Neural crest cell (in vitro differentiated cells): ENCODE measurements at places on chromosomes 3 and 15. TPM values are rescaled to one million over a fixed set of nuclear protein-coding genes. Genes with fewer than 3 reads are reported as not detected.

GRCh38 chr15:66619152-66619903 is 53.5 kb upstream of the LCTL start:
- DNase-seq: peak; percentile 78

- peak; percentile 3 for DNase-seq
Observed at GRCh38 chr3:168865022-168865551, 769.4 kb upstream of the GOLIM4 start.

GRCh38 chr15:59703979-59704796 is 15.1 kb upstream of the BNIP2 start:
- no peak for DNase-seq

- DNase-seq: no peak
Observed at GRCh38 chr15:23074684-23075083, 35.3 kb upstream of the TUBGCP5 start.

GRCh38 chr15:48432688-48433087 is 101.5 kb downstream of the DUT start:
- DNase-seq: no peak

- DNase-seq: no peak
Observed at GRCh38 chr15:58639992-58640391, 109.5 kb downstream of the ADAM10 start.

GRCh38 chr3:123276346-123277006 is 74.7 kb downstream of the SEC22A start:
- no peak for DNase-seq

- no peak for DNase-seq
Observed at GRCh38 chr15:26372706-26373105, 400.2 kb downstream of the GABRB3 start.

DNA sequence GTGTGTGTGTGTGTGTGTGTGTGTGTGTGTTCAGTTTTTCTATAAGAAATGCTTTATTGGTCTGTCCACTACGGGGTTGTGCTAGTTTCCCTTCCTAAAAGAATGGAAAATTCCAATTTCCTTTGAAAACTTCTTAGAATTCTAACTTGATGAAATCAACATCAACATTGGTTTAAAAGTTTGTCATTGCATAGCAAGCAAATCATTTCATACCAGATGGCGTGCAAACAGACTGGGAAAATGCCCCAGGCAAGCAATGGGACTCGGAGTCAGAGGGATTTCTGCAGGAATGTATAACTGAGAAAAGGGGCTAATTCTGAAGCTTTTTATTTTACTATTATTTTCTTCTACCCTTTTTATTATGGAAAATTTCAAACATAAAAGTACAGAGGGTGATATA is 13.1 kb upstream of the DYNC1LI1 start:
- DNase-seq: no peak

- DNase-seq: no peak
Observed at GRCh38 chr3:128807186-128807830, 72.1 kb upstream of the ACAD9 start.

- DNase-seq: no peak
Observed at GRCh38 chr3:195312714-195313113, 41.8 kb upstream of the XXYLT1 start.

DNA sequence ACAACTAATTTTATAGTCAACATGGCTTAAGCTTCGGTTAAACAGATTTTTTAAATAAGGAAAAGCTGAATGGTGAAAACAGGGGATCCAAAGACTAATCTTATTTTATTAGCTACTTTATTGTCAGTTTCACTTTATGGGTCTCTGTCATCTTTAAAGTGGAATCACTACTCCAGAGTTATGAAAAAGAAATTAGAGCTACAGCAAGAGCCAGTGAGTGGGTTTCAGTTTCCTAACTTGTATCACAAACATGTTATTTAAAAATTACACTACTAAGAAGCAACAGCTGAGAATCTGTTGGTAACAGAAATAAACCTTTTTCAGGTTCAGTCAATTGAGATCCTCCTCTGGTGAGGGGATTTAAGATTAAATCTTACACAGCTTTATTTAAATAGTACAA is 10.0 kb downstream of the PHC3 start:
- DNase-seq: no peak

DNA sequence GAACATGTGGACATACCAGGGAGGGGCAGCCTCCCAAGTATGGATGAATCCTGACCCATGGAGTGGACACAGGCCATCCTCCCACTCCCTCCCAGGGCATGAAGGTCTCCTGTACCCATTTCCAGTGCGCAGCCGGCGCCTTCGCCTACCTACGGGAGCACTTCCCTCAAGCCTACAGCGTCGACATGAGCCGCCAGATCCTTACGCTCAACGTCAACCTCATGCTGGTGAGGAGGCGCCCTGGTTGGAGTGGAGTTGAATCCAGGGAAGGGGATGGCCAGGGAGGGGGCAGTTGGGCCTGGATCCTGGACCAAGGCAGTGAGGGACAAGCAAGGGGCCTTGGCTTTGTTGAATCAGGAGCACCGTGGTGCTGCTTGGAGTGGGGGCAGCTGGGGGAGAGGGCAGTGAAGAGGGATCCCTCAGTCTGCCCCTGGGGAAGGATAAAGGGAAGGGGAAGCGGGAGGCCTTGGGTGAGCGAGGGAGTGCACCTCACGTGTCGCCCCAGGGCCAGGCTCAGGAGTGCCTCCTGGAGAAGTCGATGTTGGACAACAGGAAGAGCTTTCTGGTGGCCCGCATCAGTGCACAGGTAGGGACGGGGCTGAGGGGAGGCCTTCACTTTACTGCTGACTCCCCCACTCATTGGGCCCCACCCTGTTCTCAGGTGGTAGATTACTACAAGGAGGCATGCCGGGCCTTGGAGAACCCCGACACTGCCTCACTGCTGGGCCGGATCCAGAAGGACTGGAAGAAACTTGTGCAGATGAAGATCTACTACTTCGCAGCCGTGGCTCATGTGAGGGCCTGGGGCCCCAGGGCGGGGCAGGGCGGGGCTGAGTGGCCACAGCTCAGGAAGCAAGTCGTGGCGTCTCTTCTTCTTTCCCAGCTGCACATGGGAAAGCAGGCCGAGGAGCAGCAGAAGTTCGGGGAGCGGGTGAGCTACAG is 25.3 kb downstream of the PTPN23 start:
- DNase-seq: no peak

Gene CDHR4
- total RNA-seq: 0.12 and 0.16 TPM in 2 replicates

Gene CLDN18
- total RNA-seq: not detected in 2 replicates

Gene MCF2L2
- total RNA-seq: 1.5 and 2.1 TPM in 2 replicates

Gene SLC2A2
- total RNA-seq: not detected in 2 replicates
